ENCODE measurements at places on chromosomes 3 and 15.

GRCh38 chr3:132457286-132457685 lies 40.0 kb downstream of the DNAJC13 start:
- no peak for DNase-seq

DNA sequence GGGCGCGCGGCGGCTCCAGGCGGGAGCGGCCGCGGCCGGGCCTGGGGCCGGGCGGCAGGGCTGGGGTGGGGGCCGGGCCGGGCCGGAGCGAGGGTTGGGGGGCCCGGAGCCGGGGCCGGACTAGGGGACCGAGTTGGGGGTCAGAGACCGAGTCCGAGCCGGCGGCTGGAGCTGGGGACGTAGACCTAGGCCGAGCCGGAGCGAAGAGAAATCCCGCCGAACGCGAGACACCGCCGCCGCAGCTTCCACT lies 37.3 kb downstream of the HMCES start:
- no peak for DNase-seq

- DNase-seq: no peak
These were observed 17.0 kb upstream of the ANO10 start for GRCh38 chr3:43638594-43639447.

- DNase-seq: no peak
These were observed 96.8 kb downstream of the DHX36 start for GRCh38 chr3:154227531-154227930.

- no peak for DNase-seq
These were observed 9.6 kb upstream of the RNF111 start for GRCh38 chr15:58977887-58978286.

DNA sequence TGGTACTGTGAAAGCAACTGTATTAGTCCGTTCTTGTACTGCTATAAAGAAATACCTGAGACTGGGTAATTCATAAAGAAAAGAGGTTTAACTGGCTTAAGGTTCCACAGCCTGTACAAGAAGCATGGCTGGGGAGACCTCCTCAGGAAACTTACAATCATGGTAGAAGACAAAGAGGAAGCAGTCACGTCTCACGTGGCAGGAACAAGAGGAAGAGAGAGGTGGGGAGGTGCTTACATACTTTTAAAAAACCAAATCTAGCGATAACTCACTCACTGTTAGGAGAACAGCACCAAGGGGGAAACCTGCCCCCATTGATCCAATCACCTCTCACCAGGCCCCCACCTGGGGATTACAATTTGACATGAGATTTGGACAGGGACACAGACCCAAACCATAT lies 48.9 kb downstream of the IQGAP1 start:
- DNase-seq: no peak

DNA sequence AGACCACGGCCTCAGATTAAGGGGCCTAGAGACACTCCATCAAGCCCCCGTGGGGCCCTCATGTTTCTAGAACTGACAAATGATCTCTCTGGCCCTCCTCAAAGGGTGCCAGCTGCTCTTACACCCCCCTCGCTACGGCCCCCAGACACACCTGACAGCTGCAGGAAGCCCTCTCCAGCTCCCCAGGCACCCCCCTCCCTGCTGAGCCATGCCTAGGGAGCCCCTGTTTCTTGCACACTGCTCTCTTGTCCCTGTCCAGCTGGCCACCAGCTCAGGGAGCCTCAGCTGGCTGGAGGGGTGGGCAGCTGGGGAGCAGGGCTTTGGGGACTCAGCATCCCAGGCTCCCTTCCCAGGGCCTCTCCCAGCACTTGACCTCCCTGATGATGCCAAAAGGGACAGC lies 14.8 kb downstream of the TNK2 start:
- no peak for DNase-seq

GRCh38 chr15:101001056-101001455 lies 81.9 kb downstream of the LRRK1 start:
- DNase-seq: no peak

DNA sequence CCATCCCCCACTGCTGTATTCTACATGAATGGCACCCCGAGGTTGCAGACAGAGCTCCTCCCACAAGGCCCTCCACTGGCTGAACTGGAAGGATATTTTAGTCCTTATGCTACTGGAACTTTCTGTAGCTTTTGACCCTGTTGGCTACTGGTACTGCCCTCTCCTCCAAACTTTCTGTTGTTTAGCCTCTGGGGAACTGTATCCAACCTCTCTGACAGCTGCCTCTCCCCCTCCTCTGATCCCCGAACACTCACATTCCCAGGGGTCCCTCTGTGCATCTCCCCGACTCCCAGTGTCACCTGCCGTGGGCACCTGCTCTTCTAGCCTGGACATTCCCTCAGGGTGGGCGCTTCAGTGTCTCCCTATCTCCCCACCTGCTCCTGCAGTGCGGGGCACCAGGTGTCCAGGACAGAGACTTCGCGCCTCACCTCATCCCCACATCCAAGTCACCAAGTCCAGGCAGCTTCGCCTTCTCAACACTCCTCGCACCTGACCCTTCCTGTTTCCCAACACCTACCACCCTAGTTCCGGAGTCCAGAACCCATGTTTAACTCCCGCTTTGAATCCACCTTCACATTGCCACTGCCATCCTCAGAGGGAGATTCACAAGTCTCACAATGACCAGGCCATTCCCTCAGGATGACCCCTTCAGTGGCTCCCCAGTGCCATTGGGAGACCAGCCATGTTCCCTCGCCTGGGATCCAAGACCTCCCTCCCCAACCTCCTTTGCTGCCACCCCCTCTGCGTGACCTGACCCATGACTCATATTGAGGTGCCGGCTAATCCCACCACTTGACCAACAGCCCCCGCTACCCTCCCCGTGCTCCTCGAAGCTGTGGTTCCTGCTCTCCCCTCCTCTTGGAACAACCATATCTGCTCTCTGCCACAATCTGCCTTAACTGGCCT lies 34.2 kb downstream of the BDH1 start:
- DNase-seq: no peak

DNA sequence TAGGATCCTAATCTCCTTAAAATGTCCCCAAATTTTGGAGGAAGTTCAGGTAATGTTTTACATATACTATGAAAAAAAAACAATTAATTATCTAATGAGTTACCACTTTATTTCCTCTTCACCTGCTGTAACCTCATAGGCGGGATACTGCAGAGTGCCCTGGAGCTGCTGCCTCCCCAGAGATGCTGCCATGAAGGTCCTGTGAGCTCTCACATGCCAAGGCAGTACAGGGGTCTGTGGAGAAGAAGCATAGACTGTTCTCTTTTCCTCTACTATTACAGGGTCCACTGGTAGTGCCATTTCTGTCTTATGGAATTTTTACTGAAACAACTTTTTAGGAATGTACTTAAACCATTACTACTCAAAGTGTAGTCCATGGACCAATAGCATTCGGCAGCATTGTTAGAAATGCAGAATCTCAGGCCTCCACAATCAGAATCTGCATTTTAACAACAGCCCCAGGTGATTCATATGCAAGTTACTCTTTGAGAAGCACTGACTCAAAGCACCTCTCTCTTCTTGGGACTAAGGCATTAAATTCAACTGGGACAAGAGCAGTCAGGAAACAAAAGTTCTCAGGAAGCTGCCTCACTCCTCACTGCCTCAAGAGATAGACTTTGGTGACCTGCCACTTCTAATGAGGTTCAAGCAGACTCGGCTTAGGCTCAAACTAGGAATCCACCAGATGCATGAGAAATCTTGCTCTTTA lies 30.3 kb upstream of the CPOX start:
- no peak for DNase-seq

DNA sequence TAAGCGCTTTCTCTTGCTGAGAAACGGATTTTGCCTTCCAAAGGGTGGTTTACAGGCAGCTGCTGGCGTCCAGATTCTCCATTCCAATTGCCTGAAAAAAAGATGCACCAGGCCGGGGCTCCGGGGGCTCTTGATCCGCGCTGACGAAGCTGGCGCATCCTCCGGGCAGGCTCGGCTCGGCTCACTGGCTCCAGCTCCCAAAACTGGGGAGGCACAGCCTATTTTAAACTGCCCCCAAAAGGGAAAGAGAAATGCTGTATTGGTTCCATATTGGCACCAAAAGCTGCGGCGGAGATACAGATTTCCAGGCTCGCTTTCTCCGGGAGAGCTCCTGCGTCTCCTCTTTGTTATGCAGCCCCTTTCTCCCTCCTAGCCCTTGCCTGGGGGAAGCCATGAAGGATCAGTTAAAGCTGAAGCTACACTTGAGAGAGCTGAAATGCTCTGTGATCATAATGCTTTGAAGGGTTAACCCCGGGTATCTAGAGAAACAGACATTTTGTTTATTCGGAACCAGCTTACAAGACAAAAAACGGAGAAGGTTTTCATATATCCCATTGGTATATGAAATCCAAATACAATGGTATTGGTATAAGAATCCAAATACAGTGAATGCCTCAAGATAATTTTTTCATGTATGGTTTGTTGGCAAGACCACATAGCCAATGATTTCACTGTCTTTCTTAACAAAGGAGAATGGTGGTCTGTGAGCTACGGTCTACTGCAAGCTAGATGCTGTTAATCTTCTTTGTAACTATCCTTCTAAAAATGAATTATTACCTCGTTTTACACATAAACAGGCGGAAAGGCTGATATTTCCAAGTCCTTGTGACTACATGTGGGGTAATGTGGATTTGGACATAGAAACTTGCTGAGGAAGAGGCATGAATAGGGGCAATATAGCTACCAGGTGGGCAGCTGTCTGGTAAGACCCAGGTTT lies 693 bp downstream of the CD200 start:
- DNase-seq: peak; percentile 5

DNA sequence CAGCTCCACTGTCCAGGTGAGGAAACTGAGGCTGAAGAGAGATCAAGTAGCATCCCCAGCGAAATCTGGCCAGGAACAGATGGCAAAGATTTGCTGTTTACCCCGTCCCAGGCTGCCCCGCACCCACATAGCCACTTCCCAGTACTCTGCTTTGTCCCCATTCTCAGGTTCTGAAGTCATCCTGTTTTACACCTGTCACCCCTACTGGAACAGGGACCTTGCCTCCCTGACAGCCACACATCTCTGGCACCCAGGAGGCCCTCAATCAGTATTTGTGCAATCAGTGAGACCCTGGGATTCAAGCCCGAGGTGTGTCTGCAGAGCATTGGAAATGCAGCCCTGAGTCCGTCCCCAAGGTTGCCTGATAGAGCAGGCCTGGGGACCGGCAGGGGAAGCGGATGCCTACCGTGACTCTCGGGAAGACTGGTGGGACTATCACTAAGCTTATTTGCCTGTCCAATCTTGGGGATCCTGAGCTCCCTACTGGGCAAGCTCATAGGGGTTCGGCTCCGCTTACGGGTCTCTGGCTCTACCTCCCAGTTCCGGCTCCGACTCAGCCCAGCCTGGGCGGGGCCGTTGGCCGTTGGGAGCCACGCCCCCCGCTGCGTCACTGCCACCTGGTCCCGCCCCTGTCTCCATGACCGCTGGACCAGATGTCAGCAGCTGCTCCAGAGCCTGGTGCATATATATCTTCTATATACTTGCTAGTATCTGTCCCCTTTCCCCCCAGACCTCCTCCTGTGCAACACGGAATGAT lies 17.5 kb upstream of the FANCD2 start:
- DNase-seq: peak; percentile 68

- DNase-seq: no peak
These were observed 75.4 kb upstream of the AKAP13 start for GRCh38 chr15:85305050-85305449.

GRCh38 chr15:101676921-101677329 lies 24.7 kb upstream of the TM2D3 start:
- DNase-seq: no peak

DNA sequence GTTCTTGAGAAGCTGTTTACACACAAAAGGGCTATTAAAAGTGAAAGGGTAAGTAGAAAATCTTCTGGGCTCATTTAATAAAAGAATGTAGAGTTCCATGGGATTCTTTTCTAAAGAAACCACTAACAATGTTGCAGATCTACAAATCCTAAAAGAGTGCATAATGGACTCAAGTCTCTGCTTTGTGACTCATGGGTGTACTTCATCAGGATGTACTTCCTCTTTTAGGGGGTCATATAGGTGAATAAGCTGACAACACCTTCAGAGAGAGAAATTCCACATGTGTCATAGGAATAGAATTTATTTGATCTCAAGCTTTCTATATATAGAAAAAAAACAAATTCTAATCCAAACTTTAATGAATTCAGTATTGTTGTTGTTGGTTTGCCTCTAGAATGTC lies 355.5 kb downstream of the TIGIT start:
- DNase-seq: no peak

- DNase-seq: no peak
These were observed 966 bp upstream of the PKM start for GRCh38 chr15:72231833-72232478.

GRCh38 chr3:175304404-175304803 lies 445.3 kb downstream of the NAALADL2 start:
- no peak for DNase-seq

DNA sequence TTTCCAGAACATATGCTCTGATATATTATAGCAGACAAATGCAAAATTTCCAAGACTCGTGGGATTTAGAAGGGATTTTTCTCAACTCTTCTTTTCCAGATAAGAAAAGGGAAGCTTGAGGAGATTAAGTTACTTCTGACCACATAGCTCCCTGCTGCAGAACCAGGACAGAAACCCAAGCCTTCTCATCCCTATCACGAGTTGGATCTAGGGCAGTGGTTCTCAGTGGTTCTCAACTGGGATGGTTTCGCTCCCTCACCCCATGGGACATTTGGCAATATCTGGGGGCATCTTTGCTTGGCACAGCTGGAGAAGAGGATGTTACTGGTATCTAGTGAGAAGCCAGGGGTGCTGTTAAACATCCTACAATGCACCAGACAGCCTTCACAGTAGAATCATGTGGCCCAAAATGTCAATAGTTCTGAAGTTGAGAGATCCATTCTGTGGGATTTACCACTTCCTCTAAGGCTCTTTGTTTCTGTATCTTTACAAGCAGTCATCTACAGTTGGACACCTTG lies 64.2 kb downstream of the LIPC start:
- DNase-seq: no peak

DNA sequence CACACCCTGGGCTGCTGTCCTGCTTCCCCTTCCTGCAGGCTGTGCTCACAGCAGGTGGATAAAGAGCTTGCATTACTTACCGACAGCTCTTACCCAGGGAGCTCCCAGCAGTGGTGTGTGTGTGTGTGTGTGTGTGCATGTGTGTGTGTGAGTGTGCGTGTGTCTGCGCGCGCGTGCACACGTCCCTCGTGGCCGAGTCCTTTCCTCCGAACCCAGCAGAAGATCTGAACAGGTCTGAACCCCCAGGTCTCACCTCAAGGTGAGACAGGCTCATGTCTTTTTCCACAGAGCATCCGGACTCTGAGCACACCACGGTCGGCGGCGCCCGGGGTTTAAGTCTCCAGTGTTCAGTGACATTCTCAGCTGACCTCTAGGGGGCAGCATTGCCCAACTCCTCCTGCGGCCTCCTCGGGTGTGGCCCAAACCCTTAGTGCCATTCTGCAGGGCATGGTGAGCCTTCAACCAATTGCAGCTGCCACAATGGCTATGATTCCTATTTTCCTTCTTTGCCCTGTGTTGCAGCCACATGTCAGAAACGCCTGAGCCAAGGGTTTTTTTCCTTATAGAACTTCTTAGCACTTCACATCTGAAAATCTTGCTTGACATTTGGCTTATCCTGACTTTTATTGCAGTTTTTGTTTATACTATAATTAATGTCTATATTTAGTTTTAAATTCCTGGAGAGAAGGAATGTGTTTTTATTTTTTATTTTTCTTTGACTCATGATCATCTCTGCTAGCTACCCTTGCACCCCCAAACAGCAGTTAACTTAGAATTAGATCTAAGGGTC lies 64.1 kb upstream of the KLHL25 start:
- DNase-seq: peak; percentile 51

GRCh38 chr3:27661797-27662196 lies 60.3 kb downstream of the EOMES start:
- DNase-seq: no peak
